DMS79 treated with DMSO at 0.1 percent for 48 hours (cell line): ENCODE measurements at places on chromosomes 1 and 21.

- no peak for DNase-seq
Observed at GRCh38 chr1:41038110-41038509, 16.6 kb upstream of the SLFNL1 start.

DNA sequence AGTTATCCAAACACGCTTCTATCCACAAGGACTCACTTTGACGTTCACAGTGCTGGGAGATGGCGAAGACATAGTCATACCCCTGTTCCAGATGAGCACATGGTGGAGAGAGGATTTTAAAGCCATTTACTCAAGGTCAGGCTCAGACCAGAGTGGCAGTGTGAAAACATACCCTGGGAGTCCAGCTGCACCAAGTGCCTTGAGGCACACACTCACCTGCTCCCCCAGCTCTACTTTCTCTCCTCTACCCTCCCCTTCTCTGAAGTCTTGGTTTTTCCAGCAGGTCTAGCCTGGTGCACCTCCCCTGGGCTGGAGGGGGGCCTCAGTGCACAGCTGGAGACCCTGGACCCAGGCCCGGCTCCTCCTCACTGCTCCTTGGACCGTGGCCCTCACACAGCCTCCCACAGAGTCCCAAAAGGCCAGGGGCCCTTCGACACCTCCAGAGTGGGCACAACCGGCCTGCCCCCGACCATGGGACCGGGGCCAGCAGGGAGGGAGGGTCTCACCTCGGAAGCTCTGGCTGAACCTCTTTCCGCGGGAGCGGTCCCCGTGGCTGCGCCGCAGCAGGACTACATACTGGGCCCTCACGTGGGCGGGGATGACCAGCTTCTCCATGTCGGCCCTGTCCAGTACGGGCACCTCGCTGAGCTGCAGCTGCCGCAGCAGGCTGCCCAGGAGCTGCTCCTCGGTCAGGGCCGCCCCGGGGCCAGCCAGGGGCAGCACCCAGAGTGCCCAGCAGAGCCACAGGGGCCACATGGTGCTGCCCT, 452 bp downstream of the LEFTY2 start:
- DNase-seq, result no peak

DNA sequence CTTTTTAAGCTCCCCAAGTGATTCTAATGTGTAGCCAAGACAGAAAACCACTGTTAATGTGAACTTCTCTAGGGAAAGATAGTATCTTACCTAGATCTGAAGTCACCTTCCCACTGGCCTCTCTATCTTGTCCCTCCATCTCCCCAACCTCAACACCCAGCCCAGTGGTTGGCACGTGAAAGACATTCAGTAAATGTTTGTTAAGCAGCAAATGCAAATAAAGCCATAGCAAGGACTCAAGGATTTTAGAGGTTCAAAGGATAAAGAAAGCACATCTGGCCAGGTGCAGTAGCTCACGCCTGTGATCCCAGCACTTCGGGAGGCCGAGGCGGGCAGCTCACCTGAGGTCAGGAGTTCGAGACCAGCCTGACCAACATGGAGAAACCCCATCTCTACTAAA, 9.8 kb downstream of the CLCC1 start:
- no peak for DNase-seq

DNA sequence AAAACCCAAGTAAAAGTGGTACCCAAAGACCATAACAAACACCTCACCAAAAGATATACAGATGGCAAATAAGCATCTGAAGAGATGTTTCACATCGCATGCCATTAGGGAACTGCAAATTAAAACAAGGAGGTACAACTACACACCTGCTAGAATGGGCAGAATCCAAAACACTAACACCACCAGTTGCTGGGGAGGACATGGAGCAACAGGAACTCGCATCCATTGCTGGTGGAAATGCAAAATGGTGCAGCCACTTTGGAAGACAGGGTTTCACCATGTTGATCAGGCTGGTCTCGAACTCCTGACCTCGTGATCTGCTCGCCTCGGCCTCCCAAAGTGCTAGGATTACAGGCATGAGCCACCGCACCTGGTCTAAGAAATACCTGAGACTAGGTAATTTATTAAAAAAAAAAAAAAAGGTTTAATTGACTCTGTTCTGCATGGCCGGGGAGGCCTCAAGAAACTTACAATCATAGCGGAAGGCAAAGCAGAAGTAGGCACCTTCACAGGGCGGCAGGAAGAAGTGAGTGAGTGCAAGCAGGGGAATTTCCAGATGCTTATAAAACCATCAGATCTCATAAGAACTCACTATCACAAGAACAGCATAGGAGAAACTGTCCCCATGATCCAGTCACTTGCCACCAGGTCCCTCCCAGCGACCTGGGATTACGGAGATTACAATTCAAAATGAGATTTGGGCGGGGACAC, 30.2 kb upstream of the PRSS38 start:
- no peak for DNase-seq

GRCh38 chr1:170729225-170730002, 65.5 kb downstream of the PRRX1 start:
- no peak for DNase-seq

DNA sequence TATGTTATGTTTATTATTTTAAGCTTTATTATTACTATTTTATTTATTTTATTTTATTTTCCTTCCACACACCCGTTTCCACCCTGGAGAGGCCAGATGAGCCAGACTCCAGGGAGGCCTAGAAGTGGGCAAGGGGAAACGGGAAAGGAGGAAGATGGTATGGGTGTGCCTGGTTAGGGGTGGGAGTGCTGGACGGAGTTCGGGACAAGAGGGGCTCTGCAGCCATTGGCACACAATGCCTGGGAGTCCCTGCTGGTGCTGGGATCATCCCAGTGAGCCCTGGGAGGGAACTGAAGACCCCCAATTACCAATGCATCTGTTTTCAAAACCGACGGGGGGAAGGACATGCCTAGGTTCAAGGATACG, 468 bp upstream of the MX1 start:
- no peak for DNase-seq

GRCh38 chr1:10340930-10341590, 57.8 kb upstream of the PGD start:
- no peak for DNase-seq

DNA sequence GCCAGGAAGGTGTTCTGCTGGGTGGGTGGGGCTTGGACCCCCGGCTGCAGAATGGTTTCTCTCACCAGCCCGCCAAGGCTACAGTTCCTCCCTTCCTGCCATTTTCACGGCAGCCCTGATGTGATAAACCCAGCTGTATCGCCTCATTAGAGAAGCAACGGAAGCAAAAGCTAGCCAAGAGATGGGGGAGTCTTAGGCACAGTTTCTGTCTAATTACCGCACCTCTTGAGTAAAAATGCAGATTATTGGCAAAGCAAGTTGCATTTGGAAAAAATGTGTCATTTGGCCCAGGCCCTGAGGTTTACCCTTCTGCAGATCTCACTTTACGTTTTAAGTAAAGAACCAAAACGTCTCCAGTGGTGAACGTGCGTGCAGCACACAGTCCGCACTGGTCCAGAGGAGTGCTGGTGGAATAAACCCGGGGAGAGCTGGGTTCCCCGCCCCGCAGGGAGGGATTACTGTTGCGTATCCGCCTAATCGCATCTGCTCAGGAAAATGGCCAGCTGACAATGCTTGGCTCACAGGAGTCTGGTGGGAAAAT, 109.9 kb downstream of the GALNT2 start:
- DNase-seq, result no peak
